ENCODE measurements at places on chromosomes 16 and 17.

GRCh38 chr17:77779711-77780539, 178.6 kb upstream of the TNRC6C start:
- DNase-seq = no peak

DNA sequence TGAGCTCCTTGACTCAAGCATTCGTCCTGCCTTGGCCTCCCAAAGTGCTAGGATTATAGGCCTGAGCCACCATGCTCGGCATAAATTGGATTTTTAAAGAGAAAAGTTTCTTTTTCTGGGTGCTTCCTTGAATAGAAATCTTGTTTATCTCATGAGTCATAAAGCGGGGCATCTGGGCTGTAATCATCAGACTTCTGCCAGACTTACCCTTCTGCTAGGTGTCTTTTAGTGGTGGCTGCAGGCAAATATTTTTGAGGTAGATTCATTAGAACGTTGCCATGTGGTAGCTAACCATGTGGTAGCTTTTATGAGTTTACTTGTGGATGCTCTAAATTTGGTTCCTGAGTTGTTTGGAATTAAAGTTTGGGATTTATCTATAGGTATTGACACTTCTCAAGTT, 13.4 kb downstream of the PGS1 start:
- peak; percentile 66 for DNase-seq

GRCh38 chr17:55873017-55873758, 122.3 kb downstream of the PCTP start:
- no peak for DNase-seq

DNA sequence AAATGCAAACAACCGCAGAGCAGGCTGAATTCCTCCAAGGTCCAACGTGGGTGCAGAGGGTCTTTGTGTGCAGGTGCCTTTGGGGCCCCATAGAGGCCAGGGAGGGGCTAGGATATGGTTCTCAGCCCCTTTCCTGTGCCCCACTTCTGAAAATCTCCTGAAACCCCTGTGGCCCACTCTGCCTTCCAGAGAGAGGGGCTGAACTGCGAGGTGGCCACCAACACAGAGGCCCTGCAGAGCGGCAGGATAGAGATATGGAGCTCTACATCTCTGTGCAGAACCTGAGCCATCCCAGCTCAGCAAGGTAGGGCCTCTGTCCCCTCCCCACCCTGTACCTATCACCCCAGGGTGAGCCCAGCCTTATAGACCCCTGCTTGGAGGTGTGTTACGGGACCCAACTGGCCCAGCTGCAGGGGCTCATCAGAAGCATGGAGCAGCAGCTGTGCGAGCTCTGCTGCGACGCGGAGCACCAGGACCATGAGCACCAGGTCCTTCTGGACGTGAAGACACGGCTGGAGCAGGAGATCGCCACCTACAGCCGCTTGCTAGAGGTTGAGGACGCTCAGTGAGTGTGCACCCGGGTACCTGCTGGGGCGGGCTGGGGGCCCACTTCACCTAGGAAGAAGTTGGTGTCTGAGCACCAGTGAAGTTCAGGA, 5.5 kb downstream of the USP6 start:
- DNase-seq = no peak

GRCh38 chr16:57127037-57127763, 34.8 kb downstream of the CPNE2 start:
- DNase-seq = no peak

DNA sequence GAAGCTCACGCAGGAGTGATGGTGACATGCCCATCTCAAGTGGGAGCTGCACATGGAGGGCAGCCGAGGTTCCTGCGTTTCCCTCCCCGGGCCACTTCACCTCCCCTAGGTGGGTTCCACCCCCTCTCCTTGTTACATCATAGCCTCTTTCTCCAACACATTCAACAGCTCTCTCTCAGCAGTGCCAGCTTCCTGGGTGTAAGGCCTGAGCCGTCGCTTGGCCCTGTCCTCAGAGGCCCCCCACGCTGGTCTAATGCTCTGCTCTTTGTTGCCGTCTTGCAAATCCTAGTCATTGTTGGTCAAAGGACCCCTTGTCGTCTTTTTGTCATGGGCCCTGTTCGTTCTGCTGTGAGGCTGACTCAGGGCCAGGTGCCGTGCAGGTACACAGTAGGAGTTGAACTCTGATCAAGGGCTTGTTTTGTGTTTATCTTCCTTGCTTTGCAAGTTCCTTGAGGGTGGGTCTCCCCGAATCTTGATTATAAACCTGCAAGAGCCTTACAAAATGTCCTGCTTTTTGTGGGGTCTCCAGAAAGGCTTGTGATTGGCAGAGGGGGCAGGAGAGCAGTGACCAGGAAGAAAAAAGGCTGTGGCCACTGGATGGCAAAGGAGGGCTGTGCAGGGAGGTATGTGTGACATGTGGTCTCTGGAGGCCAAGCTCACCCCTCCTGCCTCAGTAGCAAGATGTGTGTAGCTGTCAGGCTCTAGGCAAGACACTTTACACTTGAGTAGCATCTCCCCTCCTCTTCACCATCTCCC, 136.6 kb downstream of the CCDC182 start:
- no peak for DNase-seq

DNA sequence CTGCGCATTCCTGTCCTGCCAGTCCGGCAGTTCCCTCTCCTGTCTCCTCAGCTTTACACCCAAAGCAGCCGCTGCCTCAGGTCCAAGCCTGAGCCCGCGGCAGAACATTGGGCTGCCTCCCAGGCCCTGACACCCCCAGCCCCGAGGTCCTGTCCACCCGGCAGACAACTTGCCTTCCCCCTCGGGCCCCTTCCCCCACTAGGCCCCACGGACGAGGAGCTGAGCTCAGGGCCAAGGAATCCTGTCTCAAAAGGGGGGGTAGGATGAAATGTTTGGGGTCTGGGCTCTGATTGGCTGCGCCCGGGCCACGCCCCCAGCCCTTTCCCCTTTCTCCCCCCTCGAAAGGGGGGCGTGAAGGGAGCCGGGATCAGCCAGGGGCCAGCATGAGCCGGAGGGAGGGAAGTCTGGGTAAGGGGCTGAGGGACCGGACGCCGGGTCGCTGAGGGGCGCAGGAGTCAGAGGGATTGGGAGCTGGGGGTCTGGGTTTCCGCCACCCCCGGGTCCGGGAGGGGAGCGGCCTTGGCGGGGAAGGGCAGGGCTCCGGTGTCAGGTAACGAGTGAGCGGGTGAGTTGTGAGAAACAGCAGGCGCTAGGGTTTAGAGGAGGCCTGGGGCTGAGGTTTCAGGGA, at the start of gene CTF1:
CTF1 (plus strand) TSS at position 354 of the 628 bp plus-strand sequence; CDS start at position 384, 30 bp downstream.
- peak; percentile 80 for DNase-seq

GRCh38 chr16:1579214-1579613, 32.7 kb downstream of the IFT140 start:
- no peak for DNase-seq
